NCI-H1930 (cell line): ENCODE measurements at places on chromosomes 5 and 9.

DNA sequence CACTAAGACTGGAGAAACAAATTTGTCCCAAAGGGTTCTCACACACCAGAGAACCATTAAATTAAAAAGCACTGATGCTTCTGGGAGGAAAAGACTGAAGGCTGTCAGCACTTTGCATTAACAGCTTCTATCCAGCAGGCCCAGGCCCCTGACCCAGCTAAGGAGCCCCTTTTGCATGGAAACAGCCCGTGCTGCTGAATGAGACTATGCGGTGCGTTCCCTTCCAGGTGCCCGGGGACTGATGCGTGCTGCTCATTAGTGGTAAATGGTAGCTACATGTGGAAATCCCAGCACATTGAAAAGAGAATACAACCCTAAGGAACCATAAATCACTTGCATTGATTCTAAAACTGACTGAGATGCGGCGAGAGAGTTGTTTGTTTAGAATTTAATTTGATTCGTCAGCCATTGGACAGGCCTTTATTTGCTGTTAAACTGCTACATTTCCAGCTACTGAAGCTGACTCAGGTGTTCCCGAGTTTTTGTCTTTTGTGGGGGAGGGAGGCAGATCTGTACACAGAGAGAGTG is 351.0 kb upstream of the SLC24A2 start:
- DNase-seq = peak; percentile 10

GRCh38 chr9:132181796-132182313 is 20.0 kb downstream of the NTNG2 start:
- no peak for DNase-seq

DNA sequence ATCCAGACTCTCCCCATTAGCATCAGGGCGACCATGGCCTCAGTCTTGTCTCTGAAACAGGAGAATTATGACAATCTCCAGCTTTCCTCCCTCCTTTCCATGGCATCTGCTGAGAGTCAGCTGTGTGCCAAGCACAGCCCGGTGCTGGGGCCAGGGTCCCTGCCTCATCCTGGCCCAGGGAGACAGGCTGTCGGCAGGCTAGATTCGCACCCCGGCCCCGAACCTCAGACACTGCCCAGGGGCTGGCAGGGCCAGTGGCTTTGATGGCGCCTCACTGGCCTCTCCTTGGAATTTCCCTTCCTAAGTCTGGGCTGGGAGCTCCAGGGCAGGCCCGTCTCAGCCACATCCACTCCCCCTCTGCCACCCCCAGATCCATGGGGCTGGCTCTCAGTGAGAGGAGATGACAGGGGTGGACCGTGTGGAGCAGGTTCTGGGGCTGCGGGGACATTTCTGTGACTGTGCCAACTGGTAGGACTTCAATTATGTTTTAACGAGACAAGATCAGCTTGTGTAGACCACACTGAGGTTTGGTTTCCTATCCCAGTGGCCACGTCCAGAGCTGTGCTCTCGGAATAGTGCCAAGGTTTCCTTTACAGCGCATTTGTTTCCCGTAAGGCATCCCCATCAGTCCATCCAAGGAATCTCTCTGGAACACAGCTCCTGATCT is 15.5 kb downstream of the FAM163B start:
- DNase-seq = no peak

GRCh38 chr9:133153227-133154096 is 10.3 kb downstream of the GBGT1 start:
- no peak for DNase-seq

DNA sequence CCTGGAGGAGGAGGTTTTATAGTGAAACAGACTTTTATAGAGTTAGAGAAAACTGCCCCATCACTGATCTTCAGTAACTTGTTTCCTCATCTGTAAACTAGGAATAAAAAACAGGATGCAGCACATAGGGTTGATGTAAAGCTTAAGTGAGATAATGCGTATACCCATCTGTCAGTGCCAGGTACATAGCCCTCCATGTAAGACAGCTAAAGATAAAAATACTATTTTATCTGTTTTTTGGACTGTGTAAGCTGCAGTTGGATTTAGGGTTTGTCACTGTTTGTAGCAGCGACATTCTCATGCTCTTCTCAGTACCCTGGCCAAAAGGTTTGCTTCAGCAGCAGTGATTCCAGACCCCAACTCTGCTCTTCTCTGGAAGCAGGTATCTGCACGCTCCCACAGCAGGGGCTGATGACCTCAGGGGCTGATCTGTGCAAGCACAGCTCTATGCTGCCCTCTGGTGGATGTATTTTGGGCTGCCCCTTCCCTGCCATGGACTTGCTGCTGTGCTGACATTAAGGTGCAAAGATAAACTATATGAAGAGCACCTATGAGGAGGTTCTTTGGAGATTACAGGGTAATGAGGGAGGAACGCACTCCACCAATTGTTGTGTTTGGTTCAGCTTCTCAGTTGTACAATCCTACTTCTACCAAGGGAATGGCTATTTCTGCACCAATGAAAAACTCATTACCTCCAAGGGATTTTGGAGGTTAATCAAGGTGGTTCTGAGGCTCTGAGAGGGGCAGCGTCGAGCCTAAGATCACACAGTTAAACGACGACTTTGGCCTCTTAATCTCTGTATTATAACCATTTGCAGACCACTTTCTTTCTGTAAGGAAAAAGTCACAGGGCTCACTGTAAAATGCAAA is 13.1 kb downstream of the HMHB1 start:
- DNase-seq = peak; percentile 13

- DNase-seq = no peak
Measured at GRCh38 chr9:875119-875962, 33.8 kb downstream of the DMRT1 start.

DNA sequence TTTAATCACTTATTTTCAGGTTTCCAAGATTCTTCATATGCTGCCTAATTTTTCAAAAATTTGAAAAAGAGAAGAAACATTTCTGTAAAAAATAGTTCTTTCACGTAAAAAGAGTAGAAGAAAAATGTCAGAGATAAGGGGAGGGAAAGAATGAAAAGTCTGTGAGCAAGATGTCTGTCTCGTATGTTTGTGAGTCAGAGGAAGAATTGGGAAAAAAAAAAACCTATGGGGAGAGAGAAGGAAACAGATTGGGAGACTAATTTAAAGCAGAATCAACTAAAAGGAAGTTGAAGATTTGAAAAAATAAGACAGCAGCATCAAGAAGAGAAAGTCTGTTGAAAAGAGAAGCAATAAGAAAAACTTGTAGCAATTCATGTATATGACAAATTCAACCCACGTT is 456.3 kb downstream of the HINT1 start:
- no peak for DNase-seq

DNA sequence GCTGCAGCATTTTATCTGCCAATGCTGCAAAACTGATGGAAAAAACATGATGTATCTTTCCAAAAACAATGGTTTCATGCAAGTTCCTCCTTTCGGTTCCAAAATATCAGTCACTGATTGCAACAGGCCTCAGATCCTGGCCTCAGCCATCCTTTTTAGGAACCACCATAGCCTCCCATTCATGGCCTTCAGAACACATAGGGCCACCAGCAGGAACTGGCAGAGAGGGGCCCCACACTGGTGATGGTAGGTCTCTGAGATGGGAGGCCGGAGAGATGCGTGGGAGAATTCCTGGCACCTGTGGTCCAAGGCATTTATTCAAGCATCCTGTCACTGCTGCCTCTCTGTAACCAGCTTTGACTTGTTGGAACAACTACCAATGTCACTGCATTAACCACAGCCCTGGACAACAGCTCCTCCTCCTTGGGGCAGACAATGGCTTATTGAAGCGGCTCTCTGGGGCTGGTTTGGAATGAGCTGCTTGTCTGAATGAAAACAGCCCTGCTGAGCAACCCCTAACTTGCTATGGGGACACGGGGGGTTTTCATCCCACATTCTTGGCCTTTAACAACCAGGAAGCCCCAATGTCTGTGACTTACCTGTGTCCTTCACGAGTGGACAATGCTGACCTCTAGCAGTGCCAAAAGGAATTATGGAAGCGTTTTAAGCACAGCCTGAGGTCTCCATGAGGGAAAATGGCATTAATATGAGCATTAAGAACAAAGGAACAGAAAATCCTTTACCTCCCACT is 108.1 kb downstream of the LHFPL2 start:
- DNase-seq = no peak

DNA sequence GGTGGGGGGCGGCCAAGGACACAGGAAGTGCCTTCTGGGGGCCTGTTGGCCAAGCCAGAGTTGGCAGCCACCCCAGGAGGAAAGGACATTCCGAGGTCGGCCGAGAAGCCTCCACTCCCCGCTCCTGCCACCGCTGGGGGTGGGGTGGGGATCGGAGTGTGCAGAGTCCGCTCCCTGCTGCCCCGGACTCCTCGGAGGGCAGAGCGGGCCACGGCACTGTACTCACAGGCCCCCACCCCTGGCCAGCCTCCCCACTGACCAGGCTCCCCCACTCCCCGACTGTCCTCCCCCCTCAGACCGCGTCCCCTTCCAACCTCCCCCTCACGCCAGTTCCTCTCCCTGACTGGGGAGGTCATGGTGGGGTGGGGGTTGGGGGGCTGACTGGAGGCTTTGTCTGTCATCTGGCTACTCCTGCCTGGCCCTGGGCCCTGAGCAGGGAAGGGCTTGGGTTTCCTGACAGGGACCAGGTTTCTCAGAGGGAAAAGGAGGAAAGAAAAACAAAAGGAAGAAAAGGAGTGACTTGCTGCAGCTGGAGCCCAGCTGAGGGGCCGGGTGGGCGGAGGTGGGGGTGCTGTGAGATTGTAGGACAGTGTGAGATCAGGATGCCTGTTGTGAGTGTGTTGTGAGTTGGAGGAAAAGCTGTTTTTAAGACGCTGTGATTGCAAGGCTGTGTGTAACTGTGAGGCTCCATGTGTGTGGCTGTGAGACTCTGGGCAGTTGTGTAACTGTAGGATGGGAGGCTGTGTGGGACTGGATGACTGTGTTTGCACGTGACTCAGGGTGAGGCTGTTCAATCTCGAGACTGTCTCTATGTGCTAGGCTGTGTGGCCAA is 29.7 kb downstream of the CNTFR start:
- no peak for DNase-seq

- DNase-seq = no peak
Measured at GRCh38 chr9:71446106-71446472, 322.2 kb downstream of the CEMIP2 start.

DNA sequence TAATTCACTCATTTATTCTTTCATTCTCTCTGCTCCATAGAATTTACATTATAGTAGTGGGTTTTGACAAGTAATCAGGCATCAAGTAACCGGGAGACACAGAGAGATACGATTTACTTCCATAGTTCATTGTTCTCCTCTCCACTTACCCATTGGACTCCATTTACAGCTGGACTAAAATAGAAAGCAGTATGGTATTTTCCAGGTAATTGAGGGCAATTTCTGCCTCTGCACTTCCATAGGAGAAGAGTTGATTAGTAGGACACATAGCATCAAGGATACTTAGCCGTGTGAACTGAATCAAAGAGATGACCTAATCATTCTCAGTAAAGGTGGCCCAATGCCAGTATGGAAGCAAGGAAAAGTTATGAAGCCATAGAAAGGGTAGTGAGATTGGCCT is 244.4 kb downstream of the COX7C start:
- no peak for DNase-seq

DNA sequence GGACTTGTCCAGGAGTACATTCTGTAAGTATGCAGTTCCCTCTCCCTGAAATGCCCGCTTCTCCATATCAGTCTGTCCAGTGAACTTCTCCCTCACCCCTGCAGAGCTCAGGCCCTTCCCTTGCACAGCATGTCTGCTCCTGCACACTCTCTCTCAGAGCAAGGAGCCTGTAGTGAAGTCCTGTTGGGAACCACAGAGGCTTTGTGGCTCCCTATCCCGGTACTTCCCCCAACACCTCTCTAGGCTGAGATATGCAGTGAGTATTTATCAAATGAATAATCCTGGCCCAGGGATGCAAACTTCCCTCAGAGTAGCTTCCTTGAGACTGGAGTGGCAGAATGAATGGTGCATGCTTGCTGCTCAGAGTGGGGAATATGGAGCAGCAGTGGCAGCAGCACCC is 48.8 kb downstream of the POC5 start:
- DNase-seq = no peak

DNA sequence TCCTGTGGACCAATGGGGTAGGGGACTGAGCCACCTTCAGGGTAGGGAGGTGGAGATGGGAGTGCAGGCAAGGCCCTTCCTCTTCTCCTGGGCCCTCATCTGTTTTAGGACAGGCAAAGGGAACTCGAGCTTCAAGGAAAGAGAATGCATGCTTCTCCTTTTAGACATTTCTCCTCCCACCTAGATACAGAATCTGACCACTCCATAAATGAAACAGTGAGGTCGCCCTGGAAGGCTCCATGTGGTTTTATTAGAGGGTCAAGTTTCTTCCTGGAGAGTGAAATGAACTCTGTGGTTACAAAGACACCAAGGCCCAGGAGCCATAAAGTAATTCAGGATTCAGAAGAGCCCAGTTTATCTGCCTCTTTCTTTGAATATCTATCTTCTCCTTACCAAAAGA is 14.9 kb downstream of the LHFPL2 start:
- no peak for DNase-seq

DNA sequence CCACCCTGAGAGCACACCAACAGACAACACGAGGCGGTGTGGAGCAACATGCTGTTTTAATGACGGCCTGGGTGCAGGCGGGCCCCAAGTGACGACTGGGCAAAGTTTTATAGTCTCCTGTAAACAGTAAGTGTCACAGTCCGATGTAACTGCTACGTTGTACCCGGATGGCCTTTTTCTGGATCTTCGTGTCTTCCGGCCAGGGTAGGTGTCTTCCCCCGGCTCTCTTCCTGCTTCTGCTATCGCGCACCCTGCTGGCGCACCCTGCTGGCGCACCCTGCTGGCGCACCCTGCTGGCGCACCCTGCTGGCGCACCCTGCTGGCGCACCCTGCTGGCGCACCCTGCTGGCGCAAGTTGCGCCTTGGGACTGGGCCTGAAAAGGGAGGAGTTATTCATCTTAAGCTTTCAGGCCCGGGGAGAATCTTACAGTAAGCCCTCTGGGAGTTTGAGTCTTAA is 143.0 kb upstream of the TARS1 start:
- peak; percentile 48 for DNase-seq
